Neural crest cell (in vitro differentiated cells): ENCODE measurements at places on chromosomes 1 and 21. TPM values are rescaled to one million over a fixed set of nuclear protein-coding genes. Genes with fewer than 3 reads are reported as not detected.

DNA sequence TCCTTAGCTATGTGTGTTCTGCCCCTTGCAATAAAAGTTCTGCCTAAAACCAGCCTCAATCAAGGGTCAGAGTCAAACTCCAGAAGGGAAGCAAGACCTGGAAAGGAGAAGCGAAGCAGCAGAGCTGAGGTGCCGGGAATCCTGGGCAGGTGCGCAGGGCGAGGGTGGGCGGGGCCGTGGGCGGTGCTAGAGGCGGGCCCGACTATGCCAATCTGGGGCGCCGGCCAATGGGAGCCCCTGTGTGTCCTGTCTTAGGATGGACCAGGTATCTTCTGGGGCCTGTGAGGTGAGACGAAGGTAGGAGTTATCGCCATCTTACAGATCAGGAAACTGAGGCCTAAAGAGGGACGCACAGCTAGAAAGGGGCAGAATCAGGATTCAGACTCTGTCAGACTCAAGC is 120.3 kb downstream of the PTPRU start:
- DNase-seq, result no peak

The DMBX1 gene
- total RNA-seq, result not detected in 2 replicates

DNA sequence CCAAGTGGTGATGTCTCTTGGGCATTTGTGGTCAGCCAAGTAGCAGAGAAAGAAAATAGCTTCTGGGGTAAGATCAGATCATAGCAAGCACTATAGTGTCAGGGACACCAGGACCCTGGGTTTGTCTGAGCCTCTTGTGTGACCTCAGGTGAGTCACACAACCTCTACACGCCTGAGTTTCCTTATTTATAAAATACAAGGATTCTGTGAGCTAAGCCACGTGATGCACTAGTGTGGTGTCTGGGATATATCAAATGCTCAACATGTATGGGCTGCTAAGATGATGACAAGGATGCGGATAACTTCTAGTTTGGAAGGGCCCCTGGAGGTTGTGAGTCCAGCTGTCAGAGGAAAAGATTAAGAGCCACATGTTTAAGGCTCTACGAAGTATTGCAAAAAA is 24.5 kb upstream of the ZNF436 start:
- DNase-seq, result no peak

- DNase-seq, result no peak
Measured at GRCh38 chr1:84442256-84442655, 36.8 kb upstream of the RPF1 start.

- DNase-seq, result no peak
Measured at GRCh38 chr1:234662148-234662547, 52.2 kb upstream of the IRF2BP2 start.

DNA sequence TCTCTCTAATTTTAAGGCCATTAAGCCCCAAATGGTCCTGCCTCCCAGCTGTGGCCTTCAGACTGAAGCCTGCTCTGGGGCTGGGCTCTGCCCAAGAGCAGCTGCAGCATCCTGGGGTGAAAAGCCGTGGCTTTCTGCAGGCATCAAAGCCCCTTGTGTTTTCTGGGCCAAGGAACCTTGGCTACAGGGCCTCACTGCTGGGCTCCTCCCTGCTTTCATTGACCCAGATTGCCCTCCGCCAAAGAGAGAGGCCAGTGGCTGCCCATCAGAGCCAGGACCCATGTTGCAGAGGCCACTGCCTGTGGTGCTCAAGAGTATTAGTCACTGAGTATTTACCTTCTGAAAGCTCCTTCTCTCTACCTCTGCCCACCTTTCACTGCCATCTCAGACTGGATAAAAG is 1.6 kb downstream of the ZNF648 start:
- DNase-seq, result no peak

GRCh38 chr1:64098846-64099582 is 104.4 kb upstream of the UBE2U start:
- DNase-seq, result no peak

The HIPK1 gene
- total RNA-seq, result 53.4 and 57.7 TPM in 2 replicates

DNA sequence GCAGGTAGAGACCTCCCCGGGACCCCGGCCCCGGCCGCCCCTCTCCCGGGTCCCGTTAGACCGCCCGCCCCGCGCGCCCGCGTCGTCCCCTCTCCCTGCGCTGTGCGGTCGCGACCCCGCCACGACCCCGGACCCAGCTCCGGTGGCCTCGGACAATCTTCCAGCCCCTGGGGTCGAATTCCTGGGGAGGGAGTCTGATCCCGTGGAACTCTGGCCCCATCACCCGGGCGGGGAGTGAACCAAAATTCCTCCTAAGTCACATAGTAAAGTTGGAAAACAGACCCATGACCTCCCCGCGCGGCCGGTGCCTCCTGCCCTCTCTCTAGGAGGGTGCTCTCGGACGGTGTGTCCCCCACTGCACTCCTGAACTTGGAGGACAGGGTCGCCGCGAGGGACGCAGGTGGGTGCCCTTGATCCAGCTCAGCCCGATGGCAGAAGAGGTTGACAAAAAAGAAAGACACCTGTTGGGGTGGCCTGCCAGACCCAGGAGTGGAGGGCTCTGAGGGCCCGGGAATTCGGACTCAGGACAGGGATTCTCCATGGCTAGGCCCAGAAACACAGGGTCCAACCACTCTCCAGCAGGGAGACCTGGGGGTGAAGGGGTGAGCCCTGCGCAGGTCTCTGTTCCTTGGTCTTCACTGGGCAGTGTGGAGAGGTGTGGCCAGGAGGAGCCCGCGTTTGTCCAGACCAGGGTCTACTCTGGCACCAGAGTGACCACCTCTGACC is 451 bp downstream of the ADAMTSL4 start:
- no peak for DNase-seq

DNA sequence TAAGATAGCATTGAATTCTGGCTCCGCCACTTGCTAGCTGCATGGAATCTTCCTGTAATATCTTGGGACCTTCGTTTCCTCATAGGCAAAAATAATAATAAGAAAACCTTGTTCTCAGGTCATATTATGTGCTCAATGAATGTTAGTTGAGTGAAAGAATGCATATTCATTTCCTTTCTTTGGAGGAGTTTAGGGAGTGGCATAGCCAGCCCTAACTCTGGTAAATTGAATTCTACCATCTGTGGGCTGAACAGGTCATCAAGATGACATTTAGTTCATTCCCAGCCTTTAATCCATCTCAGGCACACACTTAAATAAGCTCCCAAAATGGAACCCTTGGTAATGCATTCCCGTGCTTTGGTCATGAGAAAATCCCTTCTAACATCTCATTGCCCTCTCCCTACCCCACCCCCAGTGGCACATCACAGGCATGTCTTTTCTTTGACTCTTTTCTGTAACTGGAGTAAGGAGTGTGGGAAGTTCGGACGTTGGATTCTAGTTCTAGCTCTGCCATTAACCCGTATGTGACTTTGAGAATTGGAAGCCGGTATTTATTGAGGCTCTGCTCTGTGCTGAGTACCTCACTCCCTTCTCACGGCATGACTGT is 13.2 kb upstream of the MYOG start:
- no peak for DNase-seq

DNA sequence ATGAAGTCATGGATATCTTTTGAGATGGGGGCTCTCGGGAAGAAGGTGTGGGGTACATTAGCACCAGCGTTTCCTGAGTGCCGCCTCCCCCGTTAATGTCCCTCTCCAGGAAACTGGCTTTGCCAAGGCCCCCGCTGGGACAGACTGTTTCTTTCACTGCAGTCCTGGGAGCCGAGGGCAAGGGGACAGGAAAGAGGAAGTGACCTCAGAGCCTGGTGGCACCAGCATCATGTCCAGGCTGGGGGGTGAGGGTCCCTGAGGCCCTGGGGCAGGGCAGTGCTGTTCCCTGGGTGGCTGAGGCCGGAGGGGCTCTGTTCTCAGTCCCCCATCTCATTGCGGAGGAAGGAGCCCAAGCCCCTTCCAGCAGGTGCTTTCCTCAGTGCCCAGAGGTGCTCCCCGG is 5.8 kb downstream of the PFKL start:
- no peak for DNase-seq

DNA sequence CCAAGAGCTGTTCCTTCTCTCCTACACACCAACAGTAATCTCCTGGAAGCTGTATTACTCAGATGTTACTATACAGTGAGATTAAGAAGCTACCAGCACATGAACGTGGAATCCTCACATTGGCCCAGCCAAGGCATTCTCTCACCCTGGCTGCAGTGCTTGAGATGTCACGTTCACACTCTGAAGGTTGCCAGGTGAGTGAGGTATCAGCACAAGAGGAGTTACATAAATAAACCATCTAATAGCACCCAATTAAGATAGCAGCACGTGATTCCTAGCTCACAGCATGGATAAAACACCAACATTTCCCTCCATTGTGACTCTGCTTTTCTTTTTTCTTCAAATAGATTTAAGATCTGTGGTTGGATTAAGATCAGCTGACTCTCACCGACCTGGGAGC is 182.8 kb downstream of the PLPP3 start:
- no peak for DNase-seq
